Uterine smooth muscle cell (primary cell): ENCODE measurements at places on chromosomes 16 and 17. TPM values are rescaled to one million over a fixed set of nuclear protein-coding genes. Genes with fewer than 3 reads are reported as not detected.

ZACN gene
- 0.12 TPM in 1 of 2 replicates, not detected in the other for total RNA-seq

ZNF646 gene
- 13.9 and 15.1 TPM in 2 replicates for total RNA-seq

NAGS gene
- 2.9 and 6.4 TPM in 2 replicates for total RNA-seq

ANKRD40CL gene
- not detected in 2 replicates for total RNA-seq

DVL2 gene
- 95.3 and 99.5 TPM in 2 replicates for total RNA-seq

CETP gene
- not detected in 2 replicates for total RNA-seq

GNGT2 gene
- total RNA-seq = not detected in 2 replicates

SLC47A2 gene
- total RNA-seq = not detected in 2 replicates

MT1H gene
- not detected in 2 replicates for total RNA-seq

PLXDC1 gene
- 0.11 TPM in 1 of 2 replicates, not detected in the other for total RNA-seq

KIF19 gene
- not detected in 2 replicates for total RNA-seq

NOD2 gene
- 0.22 and 0.25 TPM in 2 replicates for total RNA-seq

DYNLL2 gene
- total RNA-seq = 19.4 and 21.7 TPM in 2 replicates

SMIM36 gene
- not detected in 2 replicates for total RNA-seq

CNTNAP1 gene
- total RNA-seq = 45.2 and 52.4 TPM in 2 replicates

P3H4 gene
- 43.2 and 79.7 TPM in 2 replicates for total RNA-seq

USP36 gene
- total RNA-seq = 28.2 and 37.0 TPM in 2 replicates

TLCD2 gene
- total RNA-seq = 2.3 and 4.6 TPM in 2 replicates

TAF15 gene
- 66.9 and 96.7 TPM in 2 replicates for total RNA-seq

MBTD1 gene
- 9.0 and 12.1 TPM in 2 replicates for total RNA-seq

KRTAP9-4 gene
- not detected in 2 replicates for total RNA-seq

KRT32 gene
- total RNA-seq = not detected in 2 replicates

WSCD1 gene
- 0.22 and 0.87 TPM in 2 replicates for total RNA-seq

OR2C1 gene
- 0.25 TPM in 1 of 2 replicates, not detected in the other for total RNA-seq

DOC2A gene
- total RNA-seq = 0.22 and 0.62 TPM in 2 replicates

CMTM2 gene
- total RNA-seq = not detected in 2 replicates

MYO1C gene
- 189 and 222 TPM in 2 replicates for total RNA-seq

STXBP4 gene
- total RNA-seq = 11.8 and 13.9 TPM in 2 replicates

MMP2 gene
- 657 and 1,958 TPM in 2 replicates for total RNA-seq

ZNF423 gene
- 0.44 and 0.62 TPM in 2 replicates for total RNA-seq

SEZ6L2 gene
- total RNA-seq = 2.1 and 10.0 TPM in 2 replicates

NHERF2 gene
- total RNA-seq = 12.1 and 17.7 TPM in 2 replicates

GPRC5C gene
- 3.5 and 9.1 TPM in 2 replicates for total RNA-seq

CYGB gene
- total RNA-seq = 9.5 and 18.1 TPM in 2 replicates

KRT9 gene
- not detected in 2 replicates for total RNA-seq

XYLT1 gene
- 17.0 and 22.7 TPM in 2 replicates for total RNA-seq

CLEC3A gene
- total RNA-seq = not detected in 2 replicates

ZNF469 gene
- total RNA-seq = 1.4 and 2.2 TPM in 2 replicates

LGALS9B gene
- not detected in 2 replicates for total RNA-seq

TMEM204 gene
- total RNA-seq = 4.8 and 7.2 TPM in 2 replicates

CIITA gene
- total RNA-seq = under 0.01 and 0.22 TPM in 2 replicates

CD300H gene
- total RNA-seq = not detected in 2 replicates

OTOP2 gene
- not detected in 2 replicates for total RNA-seq
